ENCODE measurements at places on chromosomes 16 and 17.

GRCh38 chr17:17166446-17166845 lies 39.7 kb downstream of the PLD6 start:
- DNase-seq, result no peak

GRCh38 chr16:89717688-89718505 lies 2.8 kb downstream of the VPS9D1 start:
- DNase-seq, result no peak

DNA sequence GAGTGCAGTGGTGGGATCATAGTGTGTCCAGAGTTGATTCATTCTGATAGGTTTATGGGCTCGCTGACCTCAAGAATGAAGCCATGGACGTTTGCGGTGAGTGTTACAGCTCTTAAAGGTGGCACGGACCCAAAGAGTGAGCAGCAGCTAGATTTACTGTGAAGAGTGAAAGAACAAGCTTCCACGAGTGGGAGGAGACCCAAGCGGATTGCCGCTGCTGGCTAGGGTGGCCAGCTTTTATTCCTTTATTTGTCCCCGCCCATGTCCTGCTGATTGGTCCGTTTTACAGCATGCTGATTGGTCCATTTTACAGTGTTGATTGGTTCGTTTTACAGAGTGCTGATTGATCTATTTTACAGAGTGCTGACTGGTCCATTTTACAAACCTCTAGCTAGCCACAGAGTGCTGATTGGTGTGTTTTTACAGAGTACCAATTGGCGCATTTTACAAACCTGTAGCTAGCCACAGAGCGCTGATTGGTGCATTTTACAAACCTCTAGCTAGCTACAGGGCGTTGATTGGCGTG lies 17.5 kb downstream of the CACNG4 start:
- DNase-seq, result no peak

- no peak for DNase-seq
These were observed 284.8 kb upstream of the MAF start for GRCh38 chr16:79885320-79885719.

- no peak for DNase-seq
These were observed 19.0 kb downstream of the CBFA2T3 start for GRCh38 chr16:88957887-88958577.

GRCh38 chr17:17890773-17891759 lies 54.3 kb upstream of the SREBF1 start:
- DNase-seq, result no peak
